ENCODE measurements at places on chromosomes 13 and 19.

DNA sequence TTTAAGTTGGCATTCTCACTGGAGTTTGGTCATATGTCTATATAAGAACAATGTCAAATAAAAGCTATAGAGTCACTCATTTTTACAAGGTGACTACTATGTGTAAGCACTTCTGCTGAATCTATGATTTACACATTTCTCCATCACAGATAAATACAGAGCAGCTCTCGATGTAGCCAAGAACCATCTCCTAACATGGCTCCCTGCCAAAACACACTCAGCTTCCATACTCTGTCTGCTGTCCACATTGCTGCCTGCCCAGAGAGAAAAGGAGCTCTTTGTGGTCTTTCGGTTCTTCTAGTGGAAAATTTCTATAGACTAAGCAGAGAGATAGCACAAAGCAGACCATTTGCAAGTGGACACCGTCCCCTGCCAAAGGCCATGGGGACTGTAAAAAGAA lies 190.9 kb upstream of the KLF12 start:
- DNase-seq, result no peak

DNA sequence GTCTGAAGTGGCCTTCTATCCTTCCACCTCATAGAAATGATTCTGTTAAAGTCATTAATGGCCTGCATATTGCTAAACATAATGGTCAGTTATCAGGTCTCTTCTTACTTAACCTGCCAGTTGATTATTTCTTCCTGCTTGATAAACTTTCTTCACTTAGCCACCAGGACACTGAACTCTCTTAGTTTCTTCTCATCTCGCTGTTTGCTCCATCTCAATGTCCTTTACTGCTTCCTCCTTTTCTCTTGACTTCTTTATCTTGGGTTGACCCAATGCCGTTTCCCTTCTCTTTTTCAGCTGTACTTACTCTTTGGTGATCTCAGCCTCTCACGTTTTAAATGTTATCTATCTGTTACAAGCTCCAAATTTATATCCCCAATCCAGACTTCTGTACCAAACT lies 17.1 kb upstream of the CLC start:
- DNase-seq, result no peak

- DNase-seq, result no peak
These were observed 1207.8 kb downstream of the EFNB2 start for GRCh38 chr13:105327581-105328126.

DNA sequence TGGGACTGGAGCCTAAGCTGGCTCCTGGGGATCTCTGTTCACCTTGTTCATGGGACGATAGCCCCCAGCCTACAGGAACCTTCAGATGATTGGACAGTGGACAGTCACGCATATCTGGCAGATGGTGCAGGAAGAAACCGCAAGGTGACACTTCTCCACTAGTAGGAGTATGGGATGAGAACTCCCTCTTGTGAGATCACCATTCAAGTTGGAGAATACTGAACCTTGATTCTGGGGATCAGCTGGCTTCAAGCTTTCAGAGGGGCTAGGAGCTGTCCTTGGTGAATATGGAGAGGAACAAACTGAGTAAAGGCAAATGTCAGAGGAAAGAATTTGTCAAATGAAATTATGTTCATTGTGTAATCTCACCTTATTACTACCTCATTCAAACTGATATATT lies 204.5 kb downstream of the PDS5B start:
- DNase-seq, result no peak

- peak; percentile 41 for DNase-seq
These were observed 418 bp downstream of the ZNF444 start for GRCh38 chr19:56141417-56141993.

GRCh38 chr13:73677048-73677601 lies 457.1 kb downstream of the KLF12 start:
- DNase-seq, result no peak

DNA sequence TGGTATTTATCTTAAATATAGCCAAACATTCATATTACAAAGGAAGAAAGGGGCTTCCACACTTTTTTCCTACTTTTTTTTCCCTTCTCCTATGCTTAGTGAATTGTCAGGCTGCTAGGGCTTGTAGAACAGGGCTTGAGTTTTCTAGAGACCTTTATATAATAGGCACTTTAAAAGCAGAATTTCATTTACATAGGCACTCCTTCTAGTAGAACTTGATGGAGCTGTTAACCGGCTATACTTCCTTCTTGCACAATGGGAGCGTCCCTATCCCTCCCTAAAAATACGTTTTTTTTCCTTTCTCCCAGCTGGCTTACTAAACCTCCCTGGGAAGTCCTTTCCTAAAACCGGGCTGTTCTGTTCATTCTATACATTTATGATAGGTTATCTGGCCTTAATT lies 1.1 kb downstream of the TRIM13 start:
- DNase-seq, result no peak

DNA sequence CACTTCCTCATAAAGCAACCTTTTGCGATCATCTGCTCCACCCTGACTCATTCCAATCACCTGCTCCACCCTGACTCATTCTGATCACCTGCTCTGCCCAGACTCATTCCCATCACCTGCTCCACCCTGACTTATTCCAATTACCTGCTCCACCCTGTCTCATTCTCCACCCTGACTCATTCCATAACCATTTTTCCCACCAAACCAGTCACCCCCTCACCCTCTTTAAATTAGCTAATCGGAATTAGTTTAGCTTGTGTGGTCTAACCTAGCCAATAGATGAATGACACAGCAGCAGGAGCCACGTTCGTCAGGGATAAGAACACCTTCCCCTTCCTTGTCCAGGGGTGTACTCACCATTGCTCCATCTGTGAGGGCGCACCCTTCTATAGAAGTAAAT lies 134.0 kb downstream of the COG6 start:
- no peak for DNase-seq

- DNase-seq, result no peak
These were observed 964.8 kb downstream of the PCDH9 start for GRCh38 chr13:66265371-66265770.

DNA sequence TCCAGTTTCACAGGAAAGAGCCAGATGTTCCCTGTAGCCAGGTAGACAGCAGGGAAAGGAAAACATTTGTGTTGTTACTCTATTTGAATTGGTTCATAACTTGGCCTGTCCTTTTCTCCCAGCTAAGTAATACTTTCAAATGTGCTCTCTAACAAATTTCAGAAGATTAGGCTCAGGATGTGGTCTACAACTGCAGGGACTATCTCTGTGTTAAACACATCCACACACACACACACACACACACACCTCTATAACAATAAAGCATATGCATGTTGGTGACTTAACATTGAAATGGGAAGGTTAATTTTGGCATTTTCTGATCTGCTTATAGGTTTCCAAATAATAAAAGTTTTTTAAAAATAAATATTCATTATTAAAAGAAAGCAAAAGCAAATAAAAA lies 316.0 kb upstream of the ARGLU1 start:
- no peak for DNase-seq

- DNase-seq, result peak; percentile 55
These were observed 43.1 kb downstream of the CEBPG start for GRCh38 chr19:33416307-33417215.

GRCh38 chr13:67632590-67632989 lies 402.5 kb upstream of the PCDH9 start:
- DNase-seq, result no peak

GRCh38 chr19:46341937-46342336 lies 5.0 kb upstream of the PPP5C start:
- DNase-seq, result no peak

DNA sequence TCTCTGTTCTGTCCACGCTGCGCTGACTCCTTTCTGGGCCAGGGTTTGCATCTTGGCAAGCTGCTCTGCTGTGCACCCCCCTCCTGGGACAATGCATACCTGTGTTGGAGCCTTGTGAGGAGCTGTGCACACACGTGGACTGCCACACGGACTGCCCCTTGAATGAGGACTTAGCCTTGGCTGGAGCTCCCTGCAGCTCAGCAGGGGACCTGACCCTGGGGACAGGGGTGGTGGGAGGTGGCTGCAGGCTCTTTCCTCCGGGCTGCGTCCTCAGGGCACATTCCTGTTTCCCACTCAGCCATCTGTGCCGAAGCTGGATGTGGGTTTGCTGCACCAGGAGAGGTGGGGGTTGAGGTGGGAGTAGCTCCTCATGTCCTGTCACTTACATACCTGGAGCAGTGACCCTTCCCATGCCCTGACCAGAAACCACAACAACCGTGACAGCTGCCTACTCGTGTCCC lies 8.2 kb downstream of the RAB11B start:
- DNase-seq, result no peak

- DNase-seq, result peak; percentile 86
These were observed 37.8 kb downstream of the TNFSF14 start for GRCh38 chr19:6632002-6632621.

GRCh38 chr13:112905990-112906641 lies 62.9 kb upstream of the MCF2L start:
- no peak for DNase-seq

- DNase-seq, result no peak
These were observed 32.1 kb downstream of the CYP2B6 start for GRCh38 chr19:41023193-41023592.

DNA sequence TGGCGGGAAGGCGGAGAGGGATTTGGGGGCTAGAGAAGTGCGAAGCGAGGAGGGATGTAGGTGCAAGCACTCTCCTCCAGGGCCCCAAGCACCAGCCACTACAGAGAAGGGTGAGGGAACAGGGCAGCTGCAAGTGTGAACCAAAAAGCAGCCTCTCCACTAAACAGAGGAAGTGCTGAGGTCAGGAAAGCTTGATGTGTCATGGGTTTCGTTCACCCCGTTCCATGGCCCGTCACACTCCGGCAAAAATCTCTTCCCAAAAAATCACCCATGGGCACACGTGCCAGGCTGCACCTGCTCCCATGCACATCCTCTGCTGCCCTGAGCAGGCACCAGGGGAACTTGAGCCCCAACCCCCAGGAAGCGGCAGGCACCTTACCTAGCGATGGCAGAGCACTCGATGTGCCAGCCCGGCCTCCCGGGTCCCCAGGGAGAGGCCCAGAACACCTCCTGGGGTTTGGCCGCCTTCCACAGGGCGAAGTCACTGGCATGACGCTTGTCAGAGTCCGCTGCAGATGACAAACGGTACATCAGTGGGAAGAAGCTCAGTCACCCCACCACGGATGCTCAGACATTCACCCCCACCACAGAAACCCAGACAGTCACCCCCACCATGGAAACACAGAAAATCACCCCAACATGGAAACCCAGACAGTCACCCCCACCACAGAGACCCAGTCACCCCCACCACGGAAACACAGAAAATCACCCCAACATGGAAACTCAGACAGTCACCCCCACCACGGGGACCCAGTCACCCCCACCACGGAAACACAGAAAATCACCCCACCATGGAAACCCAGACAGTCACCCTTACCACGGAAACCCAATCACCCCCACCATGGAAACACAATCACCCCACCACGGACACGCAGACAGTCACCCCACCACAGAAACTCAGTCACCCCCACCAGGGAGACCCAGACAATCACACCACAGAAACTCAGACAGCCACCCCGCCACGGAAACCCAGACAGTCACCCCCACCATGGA lies 29.0 kb downstream of the CARS2 start:
- DNase-seq, result no peak

DNA sequence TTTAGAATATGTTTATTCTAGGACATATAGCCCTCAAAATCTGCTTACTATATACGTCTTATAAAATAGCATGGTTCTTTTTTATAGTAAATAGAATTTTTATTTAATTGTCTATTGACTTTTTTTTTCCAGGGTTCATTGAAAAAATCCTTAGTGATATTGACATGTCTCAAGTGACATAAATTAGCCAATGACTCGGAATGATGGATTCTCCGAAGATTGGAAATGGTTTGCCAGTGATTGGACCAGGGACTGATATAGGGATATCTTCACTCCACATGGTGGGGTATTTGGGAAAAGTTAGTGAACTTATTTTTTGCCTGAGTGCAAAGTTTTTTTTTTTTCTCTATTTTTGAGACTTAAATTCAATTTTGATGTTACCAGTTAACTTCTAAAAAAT lies 3.2 kb downstream of the USPL1 start:
- DNase-seq, result no peak

DNA sequence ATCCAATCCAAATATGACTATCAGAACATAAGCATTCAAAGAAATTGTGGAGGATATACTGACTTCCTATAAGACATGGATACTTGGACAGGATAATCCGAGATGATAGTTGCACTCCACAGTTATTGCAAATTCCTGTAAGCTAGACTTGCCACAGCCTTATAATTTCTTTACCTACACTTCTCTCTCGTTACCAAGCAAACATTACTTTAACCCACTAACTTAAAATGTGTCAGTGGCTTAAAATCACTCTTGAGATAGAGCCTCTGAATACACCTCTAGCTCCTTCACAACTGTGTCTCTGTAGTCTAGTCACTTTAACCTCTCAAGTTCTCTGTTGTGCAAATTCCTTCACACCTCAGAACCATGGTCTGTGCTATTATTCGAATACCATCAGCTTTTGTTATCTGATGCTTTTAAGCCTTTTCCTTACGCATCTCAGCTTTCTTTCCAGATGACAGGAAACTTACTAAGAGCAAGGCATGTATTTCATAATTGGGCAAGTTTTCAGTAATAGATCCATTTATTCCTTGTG lies 474.9 kb upstream of the MIR17HG start:
- DNase-seq, result no peak

DNA sequence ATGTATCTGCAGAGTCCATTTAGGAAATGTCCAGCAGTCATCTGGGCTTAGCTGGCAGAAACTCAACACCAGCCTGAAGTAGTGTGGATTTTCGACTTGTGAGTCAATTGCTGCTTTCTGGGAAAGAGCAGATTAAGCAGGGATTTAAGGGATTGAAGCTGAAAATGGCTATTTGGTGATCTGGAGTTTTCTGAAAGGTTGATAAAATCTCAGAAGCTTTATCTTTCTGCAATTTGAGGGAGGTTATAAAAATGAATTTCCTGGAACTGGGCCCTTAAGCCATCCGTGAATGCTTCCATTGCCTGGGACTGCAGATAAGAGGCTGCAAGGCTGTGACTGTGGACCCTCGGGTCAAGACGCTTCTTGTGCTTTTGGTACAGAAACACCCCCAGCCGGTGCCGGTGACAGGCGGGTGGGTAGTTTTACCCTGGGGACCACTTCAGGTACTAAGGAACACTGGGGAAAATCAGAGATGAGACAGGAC lies 61.5 kb downstream of the COL4A1 start:
- no peak for DNase-seq

DNA sequence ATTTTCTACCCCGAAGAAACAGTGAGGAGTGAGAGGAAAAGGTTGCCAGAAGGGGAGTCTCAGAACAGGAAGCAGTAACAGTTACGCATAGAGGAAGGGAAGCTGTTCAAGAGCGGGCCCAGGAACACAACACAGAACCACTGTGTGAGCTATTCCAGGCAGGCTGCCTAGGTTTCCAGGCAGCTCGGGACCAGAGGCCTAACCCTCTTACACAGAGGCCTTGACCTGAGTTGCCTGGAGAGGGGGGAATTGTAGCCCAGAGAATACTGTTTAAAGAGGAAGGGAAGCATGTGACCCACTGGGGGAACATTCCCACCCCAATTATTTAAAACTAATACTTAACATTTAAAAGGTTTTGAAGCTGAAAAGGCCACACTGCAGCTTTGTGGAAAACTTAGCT lies 93.3 kb upstream of the ZNF98 start:
- DNase-seq, result no peak

GRCh38 chr19:34366738-34367623 lies 2.0 kb downstream of the GPI start:
- DNase-seq, result no peak

GRCh38 chr19:32067685-32068084 lies 277.7 kb upstream of the ZNF507 start:
- DNase-seq, result no peak

- peak; percentile 86 for DNase-seq
These were observed 4.0 kb upstream of the ZFP36 start for GRCh38 chr19:39402346-39403300.

GRCh38 chr19:16429066-16429758 lies 42.6 kb downstream of the EPS15L1 start:
- DNase-seq, result no peak

GRCh38 chr13:51981355-51981754 lies 29.9 kb downstream of the ATP7B start:
- DNase-seq, result no peak
